ENCODE measurements at places on chromosomes 1 and 21.

- DNase-seq = no peak
Measured at GRCh38 chr1:205989786-205990185, 13.4 kb downstream of the RAB7B start.

DNA sequence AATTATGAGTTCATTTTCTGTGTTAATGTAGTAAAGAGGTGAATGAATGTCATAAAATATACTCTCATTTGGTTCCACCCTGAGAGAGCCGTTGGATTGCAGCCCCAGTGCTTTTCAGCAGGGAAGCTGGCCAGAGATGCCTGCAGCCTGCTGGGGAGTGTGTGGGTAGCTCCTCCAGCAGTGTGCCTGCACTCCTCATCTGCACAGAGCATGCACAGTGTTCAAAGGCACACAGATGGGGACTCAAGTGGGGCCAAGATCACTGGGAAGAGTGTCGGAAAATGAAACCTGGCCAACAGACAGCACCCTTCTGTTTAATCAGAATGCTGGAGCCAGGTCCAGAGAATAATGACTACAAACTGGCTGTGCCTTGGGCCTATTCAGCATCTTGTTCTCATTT, 206.8 kb downstream of the ST6GALNAC3 start:
- no peak for DNase-seq

- no peak for DNase-seq
Measured at GRCh38 chr21:29233611-29234540, 64.8 kb upstream of the BACH1 start.

GRCh38 chr1:72697410-72697809, 415.1 kb upstream of the NEGR1 start:
- DNase-seq = no peak

DNA sequence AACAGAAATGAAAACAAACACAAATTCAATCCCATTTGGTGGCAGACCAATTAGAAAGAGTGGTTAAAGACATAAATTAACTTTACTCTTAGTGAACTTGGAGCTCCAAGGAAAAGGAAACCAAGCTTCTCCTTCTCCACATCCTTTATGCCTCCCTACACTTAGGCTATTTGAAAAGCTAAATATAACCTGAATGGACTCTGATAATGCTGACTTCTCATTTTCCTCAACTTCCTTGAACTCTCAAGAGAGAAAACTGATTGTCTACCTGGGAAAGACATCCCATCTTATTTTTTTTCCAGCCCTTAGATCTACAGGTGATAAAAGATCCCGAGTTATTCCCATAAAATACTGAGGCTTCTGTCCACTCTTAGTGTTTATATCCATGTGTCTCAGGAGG, 178.4 kb upstream of the SPAG17 start:
- no peak for DNase-seq

DNA sequence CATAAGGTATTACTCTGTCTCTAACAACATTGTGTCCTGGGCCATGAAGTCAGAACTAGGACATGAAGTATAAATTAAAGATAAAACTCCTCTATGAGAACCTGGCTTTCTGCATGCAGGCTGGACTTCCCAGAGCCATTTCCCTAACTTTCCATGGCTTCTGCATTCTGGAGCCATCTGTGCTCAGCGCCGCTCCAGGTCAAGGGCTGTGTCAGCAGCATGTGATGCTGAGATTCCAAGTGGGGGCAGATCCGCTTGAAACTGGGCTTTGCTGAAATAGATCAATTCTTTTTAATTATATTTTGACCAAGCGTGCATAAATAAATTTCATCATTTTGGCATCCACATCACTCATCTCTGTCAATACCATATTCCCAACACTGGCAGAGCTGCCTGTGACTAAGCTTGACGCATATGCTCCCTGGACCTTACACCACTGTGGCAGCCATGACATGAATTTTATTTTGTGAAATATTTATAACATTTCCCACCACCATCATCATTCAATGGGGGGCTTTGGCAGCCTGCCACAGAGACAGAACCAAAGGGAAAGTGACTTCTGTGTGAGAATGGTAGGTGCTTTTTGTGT, 110.4 kb upstream of the KCNK1 start:
- no peak for DNase-seq

Measured in anterior cingulate cortex (tissue), 58 donors.